ENCODE measurements at places on chromosomes 12 and 14.

DNA sequence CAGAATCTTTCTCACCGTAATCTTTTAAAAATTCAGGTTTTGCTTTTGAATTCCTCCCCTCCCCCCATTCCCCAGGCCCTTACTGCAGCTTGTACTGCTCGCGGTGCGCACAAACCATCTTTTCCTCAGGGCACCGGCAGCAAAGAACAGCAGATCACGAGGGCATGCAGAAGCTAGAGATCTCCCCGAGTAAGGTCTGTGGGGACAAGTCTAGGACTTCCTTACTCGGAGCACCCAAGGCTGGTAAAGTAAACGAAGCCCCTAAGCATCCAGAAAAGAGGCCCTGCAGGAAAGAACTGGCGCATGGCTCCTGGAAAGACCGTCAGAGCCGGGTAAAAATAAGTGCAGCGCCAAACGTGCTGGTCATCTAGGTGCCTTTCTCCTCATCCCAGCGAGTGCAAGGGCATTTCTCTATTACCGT, 727 bp downstream of the LDHB start:
- DNase-seq, result peak; percentile 73

GRCh38 chr12:101297661-101298060, 17.8 kb downstream of the UTP20 start:
- DNase-seq, result no peak

- no peak for DNase-seq
Observed at GRCh38 chr12:114847441-114848035, 163.6 kb upstream of the TBX3 start.

GRCh38 chr12:101299931-101300330, 20.0 kb downstream of the UTP20 start:
- DNase-seq, result no peak

DNA sequence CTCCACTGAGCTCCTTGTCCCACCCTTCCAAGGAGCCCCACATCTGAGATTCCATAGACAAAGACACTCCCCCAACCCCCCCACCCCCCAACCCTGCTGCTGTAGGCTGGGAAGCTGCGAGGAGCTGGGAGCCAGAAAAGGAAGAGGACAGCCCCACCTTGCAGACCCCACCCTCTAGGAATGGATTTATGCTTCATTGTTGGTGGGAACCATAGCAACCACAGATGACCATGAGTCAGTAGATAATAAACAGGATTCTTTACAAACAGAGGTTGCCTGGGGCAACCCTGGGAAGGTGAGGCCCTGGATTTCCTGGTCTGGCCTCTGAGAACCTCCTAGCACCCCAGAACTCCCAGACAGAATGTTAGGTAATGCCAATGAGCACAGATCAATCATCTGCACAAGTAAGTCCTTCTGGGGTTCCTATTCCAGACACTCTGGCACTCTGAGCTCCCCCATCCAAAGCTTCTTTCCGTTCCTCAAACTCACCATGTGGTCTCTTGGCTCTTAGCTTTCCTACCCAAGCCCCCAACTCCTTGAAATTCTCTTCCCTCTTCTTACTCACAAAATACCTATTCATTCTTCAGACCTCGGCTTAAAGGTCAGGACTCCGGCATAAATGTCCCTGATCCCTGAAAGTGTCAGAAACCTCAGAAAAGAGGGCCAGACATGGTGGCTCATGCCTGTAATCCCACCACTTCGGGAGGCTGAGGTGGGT, 15.2 kb upstream of the PLEKHG6 start:
- peak; percentile 99 for DNase-seq
